ENCODE measurements at places on chromosomes 2 and 18. TPM values are rescaled to one million over a fixed set of nuclear protein-coding genes. Genes with fewer than 3 reads are reported as not detected.
A peak's percentile ranks its signal among the peaks of the same experiment; 100 is the strongest.

Gene ANKRD29
- polyA plus RNA-seq: 0.07 TPM

Gene ALPG
- polyA plus RNA-seq: not detected

Gene EMX1
- polyA plus RNA-seq: not detected

Gene ZNF519
- polyA plus RNA-seq: 2.3 TPM

Gene ADD2
- polyA plus RNA-seq: not detected

Gene AFG3L2
- polyA plus RNA-seq: 26.9 TPM

GRCh38 chr2:223102040-223102400 lies 50.0 kb downstream of the KCNE4 start:
- DNase-seq: no peak

DNA sequence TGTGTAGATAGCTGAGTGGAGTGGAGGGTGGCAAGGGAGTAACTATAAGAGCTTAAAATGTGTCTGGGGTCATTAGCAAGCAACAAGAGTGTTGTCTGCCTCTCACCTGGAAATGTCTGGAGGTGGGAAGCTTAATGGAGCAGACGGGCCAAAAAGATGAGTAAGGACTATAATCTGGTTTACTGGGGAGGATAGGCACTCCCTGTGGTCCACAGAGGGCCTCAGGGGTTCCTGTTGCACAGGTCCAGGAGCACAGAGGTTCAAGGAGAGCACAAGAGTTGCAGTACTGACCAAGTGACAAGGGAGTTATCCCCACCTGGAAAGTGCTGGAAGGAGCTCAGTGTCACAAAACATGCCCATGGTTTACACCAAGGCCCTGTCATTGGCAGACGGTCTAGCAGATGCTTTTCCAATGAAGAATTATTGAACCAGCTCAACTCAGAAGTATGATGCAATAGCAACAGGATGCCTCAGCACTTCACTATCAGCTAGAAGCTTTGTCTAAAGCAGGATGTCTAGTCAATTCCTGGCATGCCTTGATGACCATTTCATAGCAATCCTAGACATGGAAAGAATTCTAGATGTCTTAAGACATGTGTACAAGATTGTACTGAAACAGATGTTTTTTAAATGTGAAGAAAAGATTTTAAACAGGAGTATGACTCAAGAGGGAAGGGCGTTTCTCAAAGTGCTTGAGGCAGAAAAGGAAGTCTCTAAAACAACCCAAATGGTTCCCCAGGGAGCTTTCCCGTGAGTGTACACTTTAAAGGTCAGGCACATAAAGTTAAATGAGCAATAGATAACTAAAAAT lies 62.9 kb upstream of the SERPINE2 start:
- DNase-seq: peak; percentile 98

DNA sequence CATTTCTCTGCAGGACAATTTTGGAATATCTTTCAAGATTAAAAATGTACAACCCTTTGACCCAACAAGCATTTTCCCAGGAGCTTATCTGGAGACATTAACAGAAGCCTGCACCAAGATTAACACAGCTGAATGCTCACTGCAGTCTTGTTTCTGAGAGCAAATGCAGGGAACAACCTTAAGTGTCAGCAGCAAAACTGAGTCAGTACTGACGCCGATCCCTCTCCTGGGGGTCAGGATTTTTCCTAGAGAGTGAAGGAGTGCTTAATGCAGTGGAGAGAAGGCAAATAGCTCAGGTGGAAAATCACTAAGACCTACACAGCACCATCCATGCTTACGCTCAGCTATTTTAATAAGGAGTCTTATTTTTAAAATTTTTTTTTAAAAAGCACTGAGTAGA lies 42.8 kb upstream of the SGPP2 start:
- DNase-seq: no peak

- DNase-seq: no peak
These were observed 62.5 kb upstream of the ACAA2 start for GRCh38 chr18:49875783-49876182.

GRCh38 chr2:168912466-168912865 lies 11.4 kb downstream of the G6PC2 start:
- no peak for DNase-seq

GRCh38 chr2:95317665-95318425 lies 20.7 kb downstream of the KCNIP3 start:
- DNase-seq: no peak

DNA sequence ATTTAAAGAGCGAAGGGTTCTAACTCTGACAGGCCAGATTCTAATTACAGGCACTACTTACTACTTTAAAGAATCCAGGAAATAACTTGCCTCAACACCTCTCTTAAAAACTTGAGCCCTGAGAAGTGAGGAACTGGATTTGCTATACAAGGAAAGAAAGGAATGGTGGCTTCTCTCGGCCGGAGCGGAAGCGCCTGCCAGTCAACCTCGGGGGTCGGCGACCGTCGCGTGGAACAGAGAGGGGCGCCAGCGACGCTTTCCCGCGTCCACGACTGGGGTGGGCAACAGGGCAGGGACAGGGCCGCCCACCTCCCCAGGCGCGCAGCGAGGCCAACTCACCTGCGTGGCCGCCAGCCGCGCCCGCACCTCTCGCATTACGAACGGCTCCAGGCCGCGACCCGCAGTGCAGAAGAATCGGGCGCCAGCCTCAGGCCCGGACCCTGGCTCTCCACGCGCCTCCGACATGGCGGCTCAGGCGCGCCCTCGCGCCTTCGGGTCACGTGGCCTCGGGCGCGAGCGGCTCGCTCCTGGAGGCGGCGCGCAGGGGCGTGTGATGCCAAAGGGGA lies at the start of gene THUMPD2:
Gene THUMPD2, minus strand, starts transcription at position 484 of the 566 bp plus-strand sequence. Its CDS starts 19 bp downstream, at position 465.
- DNase-seq: peak; percentile 62

GRCh38 chr18:63317982-63318888 lies 1.3 kb downstream of the BCL2 start:
- no peak for DNase-seq

DNA sequence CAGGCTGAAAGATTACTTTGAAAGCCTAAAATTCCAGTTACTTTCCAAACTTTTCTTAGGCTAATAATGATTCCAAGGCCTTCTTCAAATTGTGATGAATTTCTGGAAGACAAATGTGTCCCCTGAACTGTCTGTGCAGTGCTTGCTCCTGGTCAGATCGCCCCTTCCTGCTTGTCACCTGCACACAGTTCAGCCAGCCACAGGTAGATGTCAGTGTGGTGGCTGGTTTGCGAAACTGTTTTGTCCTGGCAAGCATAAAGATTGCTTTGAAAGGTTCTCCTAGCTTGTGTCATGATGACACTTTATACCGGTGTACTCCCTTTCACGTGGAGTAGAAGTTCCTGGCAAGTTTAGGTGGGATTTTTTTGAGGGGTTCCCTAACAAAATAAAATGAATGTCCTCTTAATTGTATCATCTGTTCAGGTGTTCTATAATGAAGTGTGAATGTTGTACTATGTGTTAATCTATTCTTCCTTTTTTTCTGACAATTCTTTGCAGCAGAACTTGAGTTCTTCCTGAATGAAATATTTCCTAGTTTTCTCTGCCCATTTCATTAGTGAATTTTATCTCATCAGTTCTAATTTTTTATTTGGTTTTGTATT lies 298.8 kb downstream of the ZNF407 start:
- DNase-seq: peak; percentile 12

DNA sequence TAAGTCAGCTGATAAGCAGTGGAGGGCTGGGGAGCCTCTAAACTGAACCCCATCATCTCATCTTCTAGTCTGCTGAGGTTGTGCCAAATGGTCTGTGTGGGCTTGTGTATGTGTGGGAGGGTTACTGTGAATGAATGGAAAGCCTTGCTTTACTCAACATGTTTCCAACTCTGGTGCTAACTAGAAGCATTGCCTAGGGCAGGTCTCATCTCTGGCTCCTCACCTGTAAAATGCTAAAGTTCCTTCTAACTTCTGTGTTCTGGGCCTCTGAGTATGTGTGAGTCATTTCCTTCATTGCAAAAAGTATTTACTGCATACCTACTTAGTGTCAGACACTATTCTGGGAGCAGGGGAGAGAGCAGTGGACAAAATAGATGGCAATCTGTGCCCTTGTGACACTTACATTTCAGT lies 1.3 kb downstream of the LIPG start:
- DNase-seq: no peak

GRCh38 chr2:101356055-101356454 lies 31.2 kb downstream of the CREG2 start:
- DNase-seq: no peak

GRCh38 chr2:26670171-26670570 lies 22.4 kb upstream of the KCNK3 start:
- DNase-seq: peak; percentile 56

DNA sequence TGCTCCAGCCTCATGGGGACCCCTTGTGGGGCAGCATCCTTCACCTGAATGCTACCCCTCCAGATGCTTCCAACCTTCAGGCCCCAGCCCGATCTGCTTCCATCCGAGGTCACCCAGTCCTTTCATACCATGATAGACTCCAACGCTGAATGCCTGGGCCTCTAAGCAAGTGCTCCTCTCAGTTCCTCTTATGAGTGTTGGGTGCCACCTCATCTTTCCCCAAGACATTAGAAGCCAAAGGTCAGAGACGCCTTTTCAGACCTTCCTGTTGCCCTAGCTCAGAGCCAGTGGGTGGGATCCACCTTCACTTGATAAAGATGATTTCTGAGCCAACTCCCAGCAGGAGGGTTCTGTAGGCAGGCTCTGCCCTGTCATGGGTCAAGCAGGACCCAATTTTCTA lies 174.5 kb upstream of the MGAT5 start:
- no peak for DNase-seq

DNA sequence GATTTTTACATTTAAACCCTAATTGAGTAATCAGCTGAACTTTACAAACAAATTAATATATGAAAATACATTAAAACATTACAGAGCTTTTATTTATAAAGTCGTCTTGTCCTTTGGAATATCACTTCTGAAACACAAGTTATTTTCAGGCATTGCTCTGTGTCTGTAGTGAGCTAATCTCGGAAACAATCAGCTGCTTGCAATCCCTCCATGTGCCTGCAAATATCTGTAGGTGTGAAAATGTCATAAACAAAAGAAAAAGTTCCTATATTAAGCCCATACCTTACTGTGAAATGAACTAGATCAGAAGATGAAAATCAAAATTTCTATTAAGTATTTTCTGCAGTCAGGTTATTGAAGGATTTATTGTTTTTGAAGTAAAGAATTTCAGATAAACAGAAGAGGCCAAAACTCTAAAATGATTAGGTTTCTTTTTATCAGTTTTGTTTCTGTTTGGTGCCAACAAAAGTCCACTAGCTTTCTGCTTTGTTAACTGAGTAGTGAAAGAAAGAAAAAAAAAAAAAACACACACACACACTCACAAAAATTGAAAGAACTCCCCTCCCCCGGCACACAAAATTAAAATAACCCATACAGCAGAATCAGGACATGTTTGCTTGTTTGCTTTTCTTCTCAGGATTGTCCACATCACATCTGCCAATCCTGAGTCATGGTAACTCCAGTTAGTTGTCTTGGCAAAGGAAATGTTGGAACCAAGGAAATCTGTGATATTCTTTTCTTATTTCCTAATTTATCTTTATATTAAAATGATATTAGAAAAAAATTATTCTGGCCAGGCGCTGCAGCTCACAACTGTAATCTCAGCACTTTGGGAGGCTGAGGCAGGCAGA lies 627.0 kb upstream of the SLC39A10 start:
- DNase-seq: no peak

Measured in IMR-90 (cell line).